DND-41 (cell line): ENCODE measurements at places on chromosomes 2 and 18.

GRCh38 chr18:55239740-55240139 is 280.5 kb upstream of the CCDC68 start:
- DNase-seq: no peak

GRCh38 chr2:4678927-4679326 is 975.6 kb downstream of the DCDC2C start:
- no peak for DNase-seq

- peak; percentile 62 for DNase-seq
Observed at GRCh38 chr2:237154082-237154638, 68.5 kb downstream of the COPS8 start.

DNA sequence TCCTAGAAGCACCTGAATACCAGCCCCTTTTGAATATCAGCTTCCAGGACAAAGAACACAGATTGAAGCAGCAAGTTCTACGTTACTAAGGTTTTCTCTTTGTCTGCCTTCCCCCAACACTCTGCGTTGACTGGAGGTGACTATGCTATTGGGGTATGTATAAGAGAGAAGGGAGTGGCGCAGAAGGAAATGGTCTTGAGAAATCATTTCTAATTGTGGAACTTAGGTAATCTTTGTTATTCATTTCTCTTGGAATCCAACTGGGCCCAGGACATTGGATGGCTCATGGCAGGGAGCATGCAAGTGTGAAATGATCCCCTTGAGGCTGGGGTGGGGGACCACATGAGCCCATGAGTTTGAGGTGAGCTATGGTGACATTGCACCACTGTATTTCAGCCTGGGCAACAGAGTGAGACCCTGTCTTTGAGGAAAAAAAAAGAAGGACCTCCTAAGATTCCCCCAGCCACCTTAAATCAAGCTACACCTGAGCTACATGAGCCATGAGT is 29.7 kb downstream of the XDH start:
- DNase-seq: no peak

DNA sequence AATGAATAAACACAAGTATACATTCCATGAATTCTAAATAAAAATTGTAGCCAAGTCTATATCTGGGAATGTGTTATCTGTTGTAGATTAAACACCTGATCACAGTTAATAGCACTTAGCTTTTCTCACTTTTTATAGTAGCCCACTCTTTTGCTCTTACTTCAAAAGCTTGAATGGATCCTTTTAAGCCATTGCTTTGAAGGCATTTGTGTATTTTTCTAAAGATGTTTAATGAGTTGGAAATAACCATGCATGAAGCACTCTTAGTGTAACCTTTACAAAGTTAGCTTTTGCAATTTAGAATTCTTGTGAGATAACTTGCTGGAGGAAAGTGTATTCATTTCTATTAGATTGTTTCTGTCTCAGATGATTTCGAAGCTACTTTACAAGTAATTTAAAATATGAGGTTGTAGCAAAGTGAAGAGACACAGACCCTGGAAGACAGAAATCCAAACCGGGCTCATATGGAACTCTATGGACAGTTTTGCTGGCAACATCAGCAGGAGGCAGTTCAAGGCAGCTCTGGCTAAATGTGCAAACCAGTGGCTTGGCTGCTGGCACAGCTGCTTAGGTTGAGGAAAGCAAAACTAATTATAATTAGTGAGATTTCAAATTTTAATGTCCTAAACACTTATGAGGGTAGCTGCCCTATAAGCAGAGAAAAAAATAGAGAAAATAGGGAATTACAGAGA is 469.8 kb upstream of the ZEB2 start:
- no peak for DNase-seq

- DNase-seq: no peak
Observed at GRCh38 chr2:20451341-20451740, 4.5 kb downstream of the RHOB start.

- DNase-seq: peak; percentile 37
Observed at GRCh38 chr2:238970553-238971081, 122.7 kb downstream of the TWIST2 start.

- no peak for DNase-seq
Observed at GRCh38 chr2:14401873-14402272, 230.6 kb upstream of the LRATD1 start.

DNA sequence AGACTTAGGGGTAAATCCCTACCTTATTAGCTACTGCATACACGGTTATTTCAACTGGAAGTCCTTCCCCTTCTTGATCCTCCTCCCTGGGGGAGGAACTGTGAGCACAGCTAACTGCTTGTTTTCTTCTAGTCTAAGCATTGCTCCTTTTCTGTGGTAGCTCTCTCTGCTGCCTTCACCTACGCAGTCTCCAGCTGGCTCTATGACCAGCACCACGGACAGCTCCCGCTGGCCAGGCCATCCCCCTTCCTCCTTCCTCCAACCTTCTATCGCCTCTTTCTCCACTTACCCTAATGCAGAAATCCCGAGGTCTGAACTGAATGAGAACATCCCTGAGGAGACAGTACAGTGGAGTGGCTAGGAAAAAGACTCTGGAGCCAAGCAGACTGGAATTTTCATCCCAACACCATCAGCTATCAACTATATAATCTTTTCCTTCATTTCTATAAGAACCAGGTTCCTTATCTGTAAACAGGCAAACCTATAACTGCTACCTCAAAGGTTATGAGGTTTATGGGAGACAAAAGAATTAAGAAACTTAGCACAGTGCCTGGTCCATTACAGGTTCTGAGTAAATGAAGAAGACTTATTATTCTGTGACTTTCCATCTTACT is 4.7 kb upstream of the CFAP65 start:
- DNase-seq: peak; percentile 58

DNA sequence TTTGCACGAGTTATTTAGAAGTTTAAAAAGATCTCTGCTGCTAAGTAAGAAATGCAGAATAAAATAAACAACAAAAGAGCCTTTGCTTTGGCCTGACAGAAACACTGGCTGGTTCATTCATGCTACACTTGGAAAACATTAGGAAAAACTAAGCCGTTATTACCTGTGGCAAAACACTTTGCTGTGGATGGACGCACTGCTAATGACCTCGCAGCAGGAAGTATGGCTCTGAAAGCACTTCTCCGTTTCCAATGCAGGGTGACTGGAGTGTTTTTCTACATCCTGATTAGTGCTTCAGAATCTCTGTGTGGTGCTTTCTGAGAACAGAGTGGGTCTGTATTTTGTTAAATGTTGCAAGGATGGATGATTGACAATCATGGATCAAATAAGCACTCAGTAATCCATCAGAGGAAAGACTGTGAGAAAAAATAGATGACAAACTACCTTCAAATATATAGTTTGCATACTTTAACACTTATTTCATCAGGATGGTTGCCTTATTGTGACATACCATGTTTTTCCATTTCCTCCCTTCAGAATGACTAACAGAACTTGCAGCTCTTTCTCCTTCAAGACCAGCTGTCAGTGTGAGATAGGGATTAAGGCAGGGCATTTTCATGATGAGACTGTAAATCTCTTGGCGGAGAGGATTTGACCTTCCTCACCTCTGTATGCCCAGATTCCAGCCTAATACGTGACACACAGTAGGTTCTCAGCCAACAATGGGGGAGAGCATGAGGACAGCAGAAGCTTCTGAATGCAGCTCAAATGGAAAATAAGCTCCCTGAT is 38.0 kb downstream of the LINC00305 start:
- no peak for DNase-seq

GRCh38 chr2:31694444-31694843 is 113.7 kb upstream of the SRD5A2 start:
- no peak for DNase-seq

- no peak for DNase-seq
Observed at GRCh38 chr2:141595316-141595920, 535.4 kb downstream of the LRP1B start.

DNA sequence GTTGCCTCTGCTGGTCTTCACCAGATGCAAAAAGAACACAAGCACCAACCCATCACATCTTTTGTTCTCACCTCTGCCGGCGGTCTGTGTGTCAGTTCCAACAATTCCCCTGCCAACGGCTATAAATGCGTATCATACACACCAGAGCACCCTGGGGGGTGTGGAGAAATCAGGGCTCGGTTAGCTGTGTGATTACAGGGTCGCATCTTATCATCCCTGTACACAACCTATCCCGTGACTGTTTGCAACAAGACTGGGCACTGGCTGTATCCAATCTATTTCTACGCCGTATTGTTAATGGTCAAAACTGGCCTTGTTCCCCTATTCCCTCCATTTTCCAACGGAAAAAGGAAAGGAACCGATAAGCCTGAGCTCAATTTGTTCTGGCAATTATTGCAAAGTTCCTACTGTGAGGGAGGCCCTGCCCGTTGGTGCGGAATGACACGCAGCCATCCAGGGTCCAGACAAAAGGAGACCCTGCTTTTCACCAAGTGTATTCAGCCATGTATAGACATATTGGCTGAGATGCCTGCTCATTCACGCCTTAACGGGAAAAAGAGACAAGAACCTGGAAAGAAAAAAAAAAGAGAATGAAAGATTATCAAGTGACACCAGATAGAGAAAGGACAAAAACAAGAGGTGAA is 136.9 kb downstream of the CDH20 start:
- DNase-seq: no peak

GRCh38 chr2:26660363-26660962 is 19.3 kb upstream of the CIB4 start:
- DNase-seq: no peak

- no peak for DNase-seq
Observed at GRCh38 chr18:12307701-12308385, at the start of gene TUBB6. TSS of gene TUBB6 (plus strand) at chr18:12308241. CDS start at chr18:12308293, 52 bp downstream.

DNA sequence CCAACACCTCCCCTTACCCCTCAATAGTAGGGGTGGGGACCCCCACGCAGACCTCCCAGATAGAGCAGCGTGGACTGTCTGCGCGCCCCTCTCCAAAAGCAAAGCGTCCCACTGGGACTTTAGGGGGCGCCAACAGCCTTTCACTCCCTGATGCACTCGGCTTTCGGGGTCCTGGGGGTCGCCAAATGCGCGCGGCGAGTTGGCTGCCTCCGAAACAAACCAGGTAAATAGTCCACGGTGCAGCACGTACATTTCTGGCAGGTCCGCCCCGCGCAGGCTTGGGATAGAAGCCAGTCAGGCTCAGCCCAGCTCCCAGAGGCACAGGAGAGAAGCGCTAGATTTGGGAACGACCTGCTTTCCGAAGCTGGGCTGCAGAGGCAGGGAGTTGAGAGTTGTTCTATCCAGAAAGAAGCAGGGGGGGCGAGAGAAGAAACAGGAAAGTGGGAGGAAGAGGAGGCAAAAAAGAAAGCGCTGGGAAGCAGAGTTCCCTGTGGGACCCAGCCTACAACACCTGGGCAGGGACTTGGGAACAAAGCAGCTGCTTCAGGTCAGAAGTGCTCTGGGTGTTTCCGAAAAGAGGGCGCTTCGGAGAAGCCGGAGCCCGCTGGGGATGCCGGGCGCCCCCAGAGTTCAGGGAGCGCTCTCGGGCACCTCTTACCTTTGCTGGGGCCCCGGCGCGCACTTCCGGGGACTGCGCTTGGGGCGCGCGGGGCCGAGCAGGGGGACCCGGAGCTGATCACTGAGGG is 544 bp downstream of the EVA1A start:
- DNase-seq: peak; percentile 33

- no peak for DNase-seq
Observed at GRCh38 chr2:169480079-169480465, 778 bp downstream of the BBS5 start.

DNA sequence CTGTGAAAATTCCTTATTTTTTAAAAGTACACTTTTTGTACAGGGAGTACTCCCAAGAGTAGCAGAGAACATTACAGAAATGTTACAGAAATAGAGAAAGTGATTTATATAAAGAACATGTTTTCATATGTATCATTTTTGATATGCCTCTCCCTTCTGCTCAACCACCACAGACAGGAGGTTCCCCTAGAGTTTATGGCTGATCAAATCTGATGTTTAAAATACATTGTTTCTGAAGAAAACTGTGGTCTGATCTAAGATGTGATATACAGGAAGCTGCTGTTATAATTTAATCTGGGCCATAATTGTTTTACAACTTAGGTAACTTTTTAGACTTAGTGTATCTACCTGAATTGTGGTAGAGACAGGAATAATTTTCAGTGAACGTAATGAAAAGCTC is 37.0 kb downstream of the STAT4 start:
- no peak for DNase-seq

DNA sequence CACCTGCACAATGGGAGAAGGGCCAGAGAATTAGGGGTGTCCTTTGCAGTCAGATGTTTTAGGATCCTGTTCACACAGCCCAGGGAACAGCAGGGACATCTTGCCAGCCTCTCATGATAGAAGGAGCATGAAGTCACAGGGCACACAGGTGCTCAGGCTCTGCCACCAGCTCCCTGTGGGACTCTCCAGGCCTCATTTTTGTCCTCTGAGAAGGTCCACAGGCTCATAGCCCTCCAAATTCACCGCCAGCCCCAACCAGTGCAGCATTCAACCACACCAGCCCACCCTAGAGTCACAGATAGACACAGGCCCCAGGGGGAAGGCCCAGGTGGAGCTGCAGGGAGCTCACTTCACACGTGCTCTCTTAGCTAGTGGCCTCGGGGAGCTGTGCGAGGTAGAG is 391.7 kb downstream of the TNS1 start:
- no peak for DNase-seq

- no peak for DNase-seq
Observed at GRCh38 chr2:207670887-207671286, 40.6 kb upstream of the CCNYL1 start.

- no peak for DNase-seq
Observed at GRCh38 chr2:179251870-179252269, 12.8 kb downstream of the SESTD1 start.

DNA sequence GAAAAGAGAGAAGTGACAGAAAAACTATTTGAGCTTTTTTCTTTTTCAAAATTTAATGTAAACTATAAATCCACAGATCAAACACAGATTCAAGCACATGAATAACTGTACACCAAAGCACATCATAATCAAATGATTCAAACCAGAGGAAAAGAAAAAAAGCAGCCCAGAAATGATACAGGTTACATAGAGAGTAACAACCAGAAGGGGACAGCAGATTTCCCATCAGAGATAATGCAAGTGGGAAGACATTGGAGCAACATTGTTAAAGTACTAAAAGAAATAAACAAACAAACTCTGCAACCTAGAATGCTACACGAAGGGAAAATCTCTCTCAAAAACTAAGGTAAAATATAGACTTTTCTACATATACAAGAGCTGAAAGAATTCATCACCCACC is 34.5 kb downstream of the CMPK2 start:
- DNase-seq: no peak

- no peak for DNase-seq
Observed at GRCh38 chr18:25771796-25772195, 318.6 kb downstream of the SS18 start.

DNA sequence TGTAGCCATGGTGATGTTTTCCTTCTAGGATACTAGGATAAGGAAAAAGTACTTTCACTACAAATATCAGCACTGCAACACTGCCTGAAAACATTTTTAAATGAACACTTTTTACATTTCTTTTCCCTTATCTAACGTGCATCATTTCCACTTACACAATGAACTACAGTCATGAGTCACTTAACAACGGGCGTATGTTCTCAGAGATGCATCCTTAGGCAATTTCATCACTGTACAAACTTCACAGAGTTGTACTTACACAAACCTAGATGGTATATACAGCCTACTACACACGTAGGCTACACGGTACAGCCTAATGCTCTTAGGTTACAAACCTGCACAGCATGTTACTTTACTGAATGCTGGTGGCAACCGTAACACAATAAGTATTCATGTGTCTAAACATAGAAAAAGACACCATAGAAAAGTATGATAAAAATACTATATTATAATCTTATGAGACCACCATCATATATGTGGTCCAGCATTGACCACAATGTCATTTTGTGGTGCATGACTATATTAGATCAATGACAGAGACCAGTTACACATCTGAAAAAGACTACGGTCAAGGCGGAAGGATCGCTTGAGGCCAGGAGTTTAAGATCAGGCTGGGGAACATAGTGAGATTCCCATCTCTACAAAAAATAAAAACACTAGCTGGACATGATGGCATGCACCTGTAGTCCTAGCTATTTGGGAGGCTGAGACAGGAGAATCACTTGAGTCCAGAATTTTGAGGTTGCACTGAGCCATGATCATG is 39.8 kb downstream of the WDR33 start:
- no peak for DNase-seq
